ENCODE measurements at places on chromosomes 12 and 14.

DNA sequence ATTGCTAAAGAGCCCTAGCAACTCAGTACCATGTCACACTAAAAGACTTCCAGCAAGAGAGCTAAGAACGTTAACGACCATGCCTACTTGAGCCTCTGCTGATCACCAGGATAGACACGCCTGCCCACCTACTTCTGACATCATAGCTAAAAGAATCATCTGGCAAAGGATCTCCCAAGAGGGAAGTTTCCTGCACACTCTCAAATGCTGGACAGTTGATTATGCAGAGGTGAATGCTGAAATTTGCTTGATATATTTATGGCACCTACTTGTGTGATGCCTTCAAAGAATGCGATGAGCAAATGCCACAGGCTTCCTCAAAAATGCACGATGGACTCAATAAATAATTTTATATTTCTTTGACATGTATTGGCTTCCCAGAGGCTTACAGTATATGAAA is 113.6 kb downstream of the GALC start:
- no peak for DNase-seq

GRCh38 chr12:75432924-75433323 is 42.0 kb downstream of the GLIPR1L2 start:
- peak; percentile 14 for DNase-seq

DNA sequence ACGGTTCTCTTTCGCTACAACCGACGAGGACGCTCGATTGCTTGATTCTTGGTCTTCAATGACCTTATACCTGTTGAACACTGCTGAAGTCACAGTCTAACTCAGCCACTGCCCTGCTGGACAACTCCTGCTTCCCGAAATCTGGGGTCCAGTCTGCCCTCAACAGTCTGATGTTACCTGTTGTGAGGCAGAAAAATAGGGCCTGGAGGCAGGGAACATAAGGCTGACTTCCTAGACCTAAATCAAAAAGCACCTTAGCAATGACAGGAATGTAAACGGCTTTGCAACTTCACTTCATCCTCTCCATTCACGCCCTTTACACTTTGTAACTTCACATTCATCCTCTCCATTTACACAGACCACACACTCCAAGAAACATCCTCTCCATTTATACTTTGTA is 597 bp upstream of the GLTP start:
- no peak for DNase-seq

DNA sequence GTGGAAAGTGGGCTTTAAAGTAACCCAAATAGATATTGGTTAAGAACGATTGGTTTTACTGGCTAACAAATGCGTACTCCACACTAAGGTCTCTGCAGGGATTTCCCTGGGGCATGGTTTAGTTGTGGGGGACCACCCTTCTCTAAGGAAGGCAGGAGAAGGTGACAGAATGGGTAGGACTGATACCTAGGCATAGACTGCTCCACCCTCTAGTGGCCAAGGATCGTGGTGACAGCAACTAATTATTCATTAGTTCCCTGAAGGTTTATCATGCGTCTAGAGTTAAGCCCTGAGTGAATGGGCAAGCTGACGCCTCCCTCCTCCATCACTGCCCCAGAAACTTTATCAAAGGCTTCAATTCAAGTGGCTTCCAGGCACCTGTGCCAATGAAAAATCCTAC is 9.1 kb downstream of the FAM181A start:
- DNase-seq = no peak

- no peak for DNase-seq
These were observed 1.7 kb downstream of the C1QL4 start for GRCh38 chr12:49335118-49335954.

DNA sequence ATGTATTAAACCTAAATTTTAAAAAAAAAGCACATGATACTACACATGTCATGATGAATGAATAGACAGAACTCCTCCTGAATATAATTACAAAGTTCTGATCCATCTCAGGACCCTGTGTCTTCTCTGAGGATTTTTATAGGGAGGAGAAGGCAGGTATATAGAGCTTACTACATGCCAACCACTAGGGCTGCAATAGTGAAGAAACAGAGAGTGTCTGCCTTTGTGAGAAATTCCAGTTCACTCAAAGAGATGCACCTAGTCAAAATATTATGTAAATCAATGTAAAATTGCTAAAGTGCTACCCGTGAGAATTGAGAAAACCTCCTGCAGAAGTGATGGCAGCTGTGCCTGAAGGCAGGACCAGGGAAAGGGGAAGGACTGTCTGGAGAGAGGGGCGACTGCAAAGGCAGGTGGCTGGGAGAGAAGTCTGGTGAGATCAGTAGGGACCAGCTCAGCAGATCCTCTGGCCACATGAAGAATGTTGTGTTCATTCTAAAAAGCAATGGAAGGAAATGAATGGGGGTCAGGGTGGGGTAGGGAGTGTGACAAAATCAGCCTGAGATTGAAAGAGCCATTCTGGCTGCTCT is 15.1 kb downstream of the ABHD4 start:
- DNase-seq = no peak

- DNase-seq = no peak
These were observed 126.8 kb downstream of the KCNK10 start for GRCh38 chr14:88196116-88196890.

DNA sequence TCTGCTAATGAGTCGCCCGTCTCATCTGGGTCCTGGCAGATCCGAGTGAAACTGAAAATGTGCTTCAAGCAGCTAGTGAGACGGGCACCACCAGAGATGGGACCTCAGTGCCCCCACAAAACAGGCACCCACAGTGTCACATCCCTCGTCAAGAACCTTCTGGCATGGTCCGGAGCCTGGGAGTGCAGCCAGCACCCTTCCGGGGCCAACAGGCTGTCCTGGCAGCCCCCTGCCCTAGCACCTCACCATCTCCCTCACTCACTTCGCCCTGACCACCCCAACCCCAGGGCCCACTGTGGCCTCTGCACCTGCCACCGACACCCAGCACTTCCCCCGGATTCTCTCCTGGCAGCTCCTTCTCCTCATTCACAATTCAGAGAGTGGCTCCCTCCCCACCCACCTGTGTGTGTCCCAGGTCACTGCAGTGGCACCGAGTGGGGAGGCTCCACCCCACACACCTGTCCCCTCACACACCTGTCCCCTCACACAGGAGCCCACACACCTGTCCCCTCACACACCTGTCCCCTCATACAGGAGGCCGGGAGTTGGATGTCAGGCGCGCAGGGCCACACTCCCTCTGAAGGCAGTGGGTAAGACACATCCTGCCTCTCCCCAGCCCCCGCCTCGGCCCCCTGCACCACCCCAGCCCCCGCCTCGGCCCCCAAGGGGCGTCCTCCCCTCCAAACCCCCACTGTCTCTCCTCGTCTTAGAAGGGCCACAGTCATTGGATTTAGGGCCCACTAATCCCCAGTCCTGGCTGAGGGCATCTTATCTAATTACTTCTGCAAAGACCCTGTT is 7.9 kb downstream of the GALNT9 start:
- DNase-seq = no peak

GRCh38 chr14:61260939-61261776 is 20.0 kb downstream of the TMEM30B start:
- DNase-seq = no peak

DNA sequence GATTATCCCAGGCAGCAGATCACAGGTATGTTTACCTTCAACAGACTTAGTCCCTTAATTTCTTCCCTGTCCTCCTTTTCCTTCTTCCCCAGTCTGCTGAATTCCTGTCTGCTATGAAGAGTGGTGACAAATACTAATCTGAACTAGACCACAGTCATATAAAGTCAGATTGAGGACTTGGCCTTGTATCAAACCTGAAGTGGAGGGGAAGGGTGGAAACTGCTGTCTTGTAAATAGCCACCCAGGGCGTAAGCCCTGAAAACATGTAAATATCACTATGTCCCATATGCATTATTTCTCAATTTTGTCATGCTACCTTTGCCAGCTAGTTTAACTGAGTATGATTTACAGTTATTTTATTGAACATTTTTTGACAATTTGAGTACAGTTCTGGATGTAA is 368.0 kb downstream of the CCDC91 start:
- DNase-seq = no peak

DNA sequence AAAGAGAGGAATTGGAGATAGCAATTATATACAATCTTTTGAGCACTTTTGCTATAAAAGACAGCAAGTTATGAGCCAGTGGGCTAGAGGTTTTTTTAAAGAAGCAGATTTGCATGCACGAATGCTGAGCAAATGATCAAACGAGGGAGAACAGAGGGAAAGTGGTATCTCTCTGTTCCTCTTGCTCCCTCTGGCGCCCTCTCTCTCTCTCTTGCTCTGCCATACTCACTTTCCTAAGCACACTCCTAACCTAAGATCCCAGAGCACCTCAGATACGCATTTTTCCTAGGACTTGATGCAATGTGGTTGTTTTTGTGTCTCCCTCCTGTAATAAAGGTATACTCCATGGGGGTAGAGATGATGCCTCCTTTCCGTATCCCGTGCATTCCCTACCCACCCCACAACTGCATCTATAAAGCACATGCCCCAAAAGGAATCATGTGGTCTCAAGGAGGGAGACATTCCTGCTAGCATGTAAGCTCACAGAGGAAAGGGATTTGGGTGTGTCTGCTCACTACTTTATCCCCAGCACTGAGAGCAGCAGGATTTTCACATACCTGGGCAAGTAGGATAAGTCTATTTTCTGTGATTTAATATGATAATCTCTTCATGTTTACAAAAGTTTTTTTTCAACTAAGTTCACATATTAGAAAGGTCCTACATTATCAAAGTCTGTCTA is 270.2 kb downstream of the SSPN start:
- DNase-seq = no peak

GRCh38 chr12:48065041-48065440 is 40.8 kb downstream of the SENP1 start:
- DNase-seq = peak; percentile 63

DNA sequence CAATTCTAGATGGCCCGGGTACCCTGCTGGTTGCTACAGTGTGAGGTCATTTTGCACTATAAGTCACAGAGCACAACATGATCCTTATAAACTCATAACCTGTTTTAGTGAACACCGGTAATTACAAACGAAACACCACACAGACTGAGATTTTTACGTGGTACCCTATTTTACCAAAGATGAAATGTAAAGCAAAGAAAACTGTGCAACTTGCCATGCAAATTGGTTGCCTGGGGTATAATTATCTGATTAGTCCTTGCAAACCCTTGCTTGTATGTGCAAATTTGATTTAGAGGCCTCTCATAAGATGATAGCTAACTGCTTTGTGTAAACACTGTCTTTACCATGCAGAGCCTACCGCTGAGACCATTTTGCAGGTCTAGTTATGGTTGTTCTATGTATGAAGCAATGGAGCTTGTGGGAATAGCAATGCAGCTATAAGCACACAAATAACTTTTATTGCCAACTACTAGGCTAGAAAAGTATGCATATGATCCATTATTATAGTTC is 372.1 kb upstream of the FAR2 start:
- DNase-seq = no peak

GRCh38 chr14:22559041-22559440 is 30.0 kb downstream of the DAD1 start:
- DNase-seq = no peak

DNA sequence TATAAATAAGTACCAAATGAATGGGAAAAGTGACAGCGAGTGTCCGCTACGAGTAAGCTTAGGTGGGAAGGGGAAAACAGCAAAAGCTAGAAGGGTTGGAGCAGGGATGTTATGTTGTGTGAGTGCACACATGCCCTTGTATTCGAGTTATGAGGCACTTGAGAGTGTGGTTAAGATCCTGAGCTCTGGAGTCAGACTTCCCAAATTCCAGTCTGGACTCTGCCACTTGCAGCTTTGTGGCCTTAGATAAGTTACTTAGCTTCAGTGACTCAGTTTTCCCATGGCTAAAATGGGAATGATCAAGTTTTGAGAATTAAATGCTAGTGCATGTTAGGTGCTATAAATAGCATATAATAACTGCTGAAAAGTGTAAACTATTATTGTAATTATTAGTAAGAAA is 44.9 kb downstream of the KTN1 start:
- DNase-seq = peak; percentile 29

DNA sequence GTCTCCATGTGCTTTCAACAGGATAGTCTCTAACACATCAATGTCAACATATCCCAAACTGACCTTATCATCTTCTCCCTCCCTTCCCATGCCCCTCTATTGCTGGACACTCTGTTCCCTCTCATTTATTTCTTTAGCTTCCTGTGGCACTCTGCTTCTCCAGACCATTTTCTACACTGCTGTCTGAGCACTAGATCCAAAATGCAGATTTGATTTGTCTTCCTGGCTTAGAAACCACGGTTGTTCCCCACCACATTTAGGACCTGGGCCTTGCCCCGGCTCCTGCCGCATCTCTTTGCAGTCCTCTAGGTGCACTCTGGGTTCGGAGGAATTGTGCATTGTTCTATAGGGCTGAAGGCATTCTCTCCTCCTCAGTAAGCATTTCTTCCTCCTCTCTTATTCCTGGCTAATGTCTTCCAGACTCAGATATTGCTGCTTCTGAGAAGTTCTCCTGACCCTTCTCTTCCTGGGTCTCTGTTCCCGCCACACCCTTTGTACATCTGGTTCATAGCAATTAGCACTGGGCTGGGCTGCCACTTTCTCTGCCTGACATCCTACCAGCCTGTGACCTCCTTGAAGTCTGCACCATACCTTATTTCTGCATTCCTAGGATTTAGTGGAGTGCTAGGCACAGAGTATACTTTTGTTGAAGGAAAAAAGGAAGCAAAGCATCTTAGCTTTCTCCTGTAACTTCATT is 13.9 kb downstream of the ARG2 start:
- no peak for DNase-seq

DNA sequence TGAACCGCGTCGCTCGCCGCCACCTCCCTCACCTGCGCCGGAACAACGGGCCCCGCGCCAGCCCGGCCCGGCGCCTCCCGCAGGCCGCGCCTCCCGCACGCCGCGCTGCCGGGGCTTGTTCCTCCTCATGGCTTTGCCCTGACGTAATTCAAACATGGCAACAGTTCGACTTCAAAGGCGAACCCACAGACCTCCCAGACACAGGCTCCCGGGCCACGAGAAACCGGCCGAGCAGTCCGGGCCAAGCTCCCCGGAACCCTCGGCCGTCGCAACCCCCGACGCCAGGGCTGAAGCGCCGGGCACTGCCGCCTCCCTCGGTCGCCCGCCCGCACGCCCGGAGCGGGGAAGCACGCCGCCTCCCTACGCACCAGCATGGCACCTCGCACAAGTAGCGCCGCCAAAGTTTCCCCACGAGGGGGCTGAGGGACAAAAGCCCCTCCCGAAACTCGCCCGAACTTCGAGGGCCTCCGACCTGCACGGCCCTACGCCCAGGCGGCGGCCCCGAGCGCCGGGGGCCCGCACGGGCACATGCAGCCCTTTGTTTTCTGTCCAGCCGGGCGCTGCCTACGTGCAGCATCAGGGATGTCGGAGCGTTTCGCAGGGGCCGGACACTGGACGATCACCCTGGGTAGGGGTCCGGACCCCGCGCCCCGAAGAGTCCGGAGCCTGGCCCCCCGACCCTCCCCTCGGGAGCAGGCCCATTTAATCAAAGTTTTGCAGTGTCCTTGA is 1.7 kb downstream of the SINHCAF start:
- peak; percentile 83 for DNase-seq

GRCh38 chr12:2637371-2637770 is 157.4 kb upstream of the FKBP4 start:
- no peak for DNase-seq

DNA sequence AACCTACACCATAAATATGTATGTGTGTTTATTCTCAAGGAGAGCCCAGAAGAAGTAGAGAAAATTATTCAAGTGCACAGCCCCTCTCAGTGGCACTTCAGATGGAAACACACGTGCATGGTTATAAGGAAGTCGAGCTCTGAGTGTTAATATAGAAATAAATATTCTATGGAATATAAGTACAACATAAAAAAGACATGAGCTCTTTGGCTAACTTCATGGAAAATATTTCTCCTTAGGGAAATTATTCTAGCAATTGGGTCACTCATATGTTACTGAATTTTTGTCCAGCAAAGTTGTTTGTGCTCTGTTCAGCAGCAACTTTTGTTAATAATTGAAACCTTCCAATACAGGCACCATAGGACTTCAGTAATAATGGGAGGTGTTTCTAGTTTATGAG is 939.0 kb downstream of the LRFN5 start:
- no peak for DNase-seq
